ENCODE measurements at places on chromosomes 7 and 10.

DNA sequence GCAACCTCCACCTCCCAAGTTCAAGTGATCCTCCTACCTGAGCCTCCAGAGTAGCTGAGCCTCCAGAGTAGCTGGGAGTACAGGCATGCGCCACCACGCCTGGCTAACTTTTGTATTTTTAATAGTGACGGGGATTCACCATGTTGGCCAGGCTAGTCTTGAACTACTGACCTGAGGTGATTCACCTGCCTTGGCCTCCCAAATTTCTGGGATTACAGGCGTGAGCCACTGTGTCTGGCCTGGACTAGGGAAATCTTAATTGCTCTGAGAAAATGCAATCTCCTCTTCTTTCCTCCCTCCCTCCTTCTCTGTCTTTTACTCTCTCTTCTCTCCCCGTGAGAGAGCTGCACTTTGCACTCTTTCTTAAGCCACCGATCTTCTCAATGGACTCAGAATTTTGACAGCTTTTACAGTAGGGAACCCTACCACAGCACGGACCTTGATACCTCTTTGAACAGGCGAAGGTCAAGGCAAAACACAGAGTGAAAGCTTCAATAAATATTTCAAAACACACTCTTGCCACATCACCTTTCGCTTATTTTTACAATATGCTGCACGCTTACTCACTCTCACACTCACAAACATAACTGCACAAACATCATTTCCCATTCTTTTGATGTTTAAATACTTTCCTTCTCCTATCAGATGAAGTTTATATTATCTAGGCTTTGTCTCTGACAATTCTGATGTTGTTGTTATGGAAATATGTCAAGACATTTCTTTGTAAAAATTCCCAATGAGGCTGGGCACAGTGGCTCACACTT lies 173.4 kb upstream of the NRP1 start:
- DNase-seq, result no peak

GRCh38 chr10:82394987-82395386 lies 520.0 kb downstream of the NRG3 start:
- no peak for DNase-seq

GRCh38 chr7:48035967-48036478 lies 680 bp downstream of the C7orf57 start:
- DNase-seq, result no peak

DNA sequence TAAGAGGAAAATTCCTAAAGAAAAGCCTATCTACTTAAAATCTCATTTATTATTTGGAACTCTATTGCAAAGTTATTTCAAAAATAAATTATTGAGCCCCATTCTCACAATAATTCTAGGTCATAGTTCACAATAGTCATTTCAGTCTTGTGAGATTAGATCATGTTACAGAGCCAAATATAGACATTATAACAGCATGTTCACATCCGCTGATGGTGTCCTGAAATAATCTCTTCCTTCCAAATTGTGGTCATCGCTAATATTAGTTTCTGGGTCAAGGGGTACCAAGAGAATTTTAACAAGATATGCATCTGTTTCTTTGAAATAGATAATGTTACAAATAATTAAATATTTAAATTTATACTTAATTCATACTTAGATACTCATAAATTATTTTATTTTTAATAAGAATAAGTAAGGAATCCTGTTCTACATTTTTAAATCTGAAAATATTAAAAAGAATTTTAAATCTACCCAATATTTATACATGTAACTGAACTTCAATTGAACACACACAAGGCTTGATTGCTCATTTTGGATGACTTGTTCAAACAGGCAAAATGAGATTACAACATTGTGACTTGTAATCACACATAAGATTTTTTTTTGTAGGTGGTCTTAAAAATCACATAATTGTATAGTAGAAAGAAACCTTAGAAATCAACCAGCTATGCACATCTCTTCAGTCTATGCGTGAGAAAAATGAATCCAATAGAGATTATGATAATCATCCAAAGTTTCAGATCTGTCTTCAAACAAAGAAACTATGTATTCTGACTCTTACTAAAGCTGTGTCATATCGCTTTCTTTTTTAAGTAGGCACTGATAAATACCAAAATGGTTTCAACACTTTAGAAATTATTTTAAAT lies 13.1 kb downstream of the GNAT3 start:
- no peak for DNase-seq

DNA sequence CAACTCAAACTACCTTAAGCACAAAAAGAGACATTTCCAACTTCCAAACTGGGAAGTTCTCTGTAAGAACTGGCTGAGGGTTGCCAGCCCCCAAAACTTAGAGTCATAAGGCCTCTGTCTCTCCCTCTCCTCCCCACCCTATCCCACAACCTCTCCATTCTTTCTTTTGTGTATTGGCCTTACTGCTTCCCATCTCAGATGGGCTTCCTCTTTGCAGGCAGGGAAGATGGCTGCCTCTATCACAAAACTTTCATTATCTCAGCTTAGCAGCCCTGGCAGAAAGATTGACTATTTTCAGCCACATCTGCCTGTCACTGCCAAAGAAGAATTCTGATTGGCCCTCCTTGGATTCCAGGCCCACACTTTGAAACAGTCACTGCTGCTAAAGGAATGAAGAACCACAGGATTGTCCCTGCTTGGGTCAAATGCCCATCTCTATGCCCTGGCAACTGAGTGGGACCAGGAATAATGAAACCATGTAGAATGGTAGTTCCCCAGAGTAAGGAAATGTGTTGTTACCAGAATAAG lies 58.0 kb upstream of the PRKAR2B start:
- no peak for DNase-seq

GRCh38 chr7:454356-455109 lies 65.1 kb downstream of the PDGFA start:
- DNase-seq, result no peak

- no peak for DNase-seq
Measured at GRCh38 chr10:4125776-4126175, 340.8 kb upstream of the KLF6 start.

DNA sequence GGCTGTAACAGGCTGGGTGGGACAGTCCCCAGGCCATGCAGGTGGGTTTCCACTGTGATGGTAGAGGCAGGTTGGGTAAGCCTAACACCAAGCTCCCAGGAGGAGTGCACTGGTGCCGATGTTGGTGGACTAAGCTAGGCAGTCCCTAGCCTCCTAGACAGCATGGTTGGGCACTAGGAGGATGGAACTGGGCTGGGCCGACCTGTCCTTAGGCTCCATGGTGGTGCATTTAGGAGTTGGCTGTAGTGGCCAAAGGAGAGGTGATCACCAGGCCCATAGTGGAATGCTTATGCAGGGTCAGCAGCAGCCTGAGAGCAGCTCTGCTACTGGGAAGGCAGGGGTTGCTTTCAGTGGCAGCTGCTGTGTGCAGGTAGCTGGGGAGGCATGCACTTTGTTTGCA lies 247.7 kb upstream of the CNTNAP2 start:
- no peak for DNase-seq

DNA sequence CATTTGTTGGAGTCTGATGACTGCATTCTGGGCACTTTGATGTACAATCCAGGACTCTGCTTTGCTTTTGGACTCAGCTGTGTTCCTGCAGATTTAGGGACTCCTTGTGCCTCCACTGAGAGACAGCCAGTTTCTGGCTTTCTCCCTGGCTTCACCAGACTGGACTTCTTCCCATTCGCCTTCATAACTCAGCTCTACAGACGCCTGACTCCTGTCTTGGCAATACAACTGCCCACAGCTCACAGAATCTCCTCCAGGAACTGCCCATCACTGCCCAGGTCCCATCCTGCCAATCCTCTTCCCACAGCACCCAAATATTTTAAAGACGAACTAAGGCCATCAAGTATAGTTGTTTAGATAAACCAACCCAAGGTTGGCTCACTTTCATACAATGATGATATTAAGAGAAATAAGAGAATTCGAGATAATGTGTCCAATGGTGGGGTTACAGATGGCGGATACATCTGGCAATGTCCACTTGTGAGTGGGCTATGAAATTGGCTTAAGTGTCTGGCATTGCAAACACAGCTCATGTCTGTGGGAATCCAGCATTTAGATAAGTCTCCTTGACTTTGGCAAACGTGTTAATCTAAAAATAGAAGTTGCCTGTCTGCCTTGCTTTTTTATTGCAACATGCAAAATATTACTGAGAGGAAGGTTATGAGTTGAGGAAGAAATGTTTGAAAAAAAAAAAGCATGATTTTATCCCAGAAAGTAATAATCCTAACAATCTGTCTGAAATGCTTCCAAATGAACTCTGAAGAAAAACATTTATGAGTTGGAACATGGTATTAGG lies 95.1 kb downstream of the ITGA8 start:
- no peak for DNase-seq

- DNase-seq, result no peak
Measured at GRCh38 chr10:47025253-47025539, 114.0 kb downstream of the PTPN20 start.

GRCh38 chr10:43202657-43203447 lies 64.0 kb downstream of the RASGEF1A start:
- DNase-seq, result peak; percentile 13

DNA sequence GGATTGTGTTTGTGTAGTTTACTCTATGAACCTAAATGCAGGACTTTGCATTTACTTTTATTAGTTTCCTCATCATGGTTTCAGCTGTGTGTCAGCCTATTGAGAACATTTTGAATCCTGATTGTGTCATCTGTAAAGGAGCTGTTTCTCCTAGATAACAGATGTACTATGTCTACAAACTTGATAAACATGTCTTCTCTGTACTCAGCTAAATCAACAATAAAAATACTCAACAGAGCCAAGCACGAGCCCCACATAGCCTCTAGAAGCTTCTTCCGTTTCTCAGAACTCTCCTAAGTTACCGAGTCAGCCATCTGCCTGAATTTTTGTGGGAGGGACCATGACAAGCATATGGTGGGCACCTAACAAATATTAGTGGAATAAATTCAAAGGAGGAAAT lies 234.7 kb downstream of the SKAP2 start:
- no peak for DNase-seq

- DNase-seq, result no peak
Measured at GRCh38 chr7:146345251-146345650, 228.7 kb downstream of the CNTNAP2 start.

GRCh38 chr10:11742009-11742778 lies at the start of gene ECHDC3:
Gene ECHDC3 (plus strand): TSS chr10:11742382. CDS start chr10:11742577, 195 bp downstream.
- DNase-seq, result peak; percentile 27

DNA sequence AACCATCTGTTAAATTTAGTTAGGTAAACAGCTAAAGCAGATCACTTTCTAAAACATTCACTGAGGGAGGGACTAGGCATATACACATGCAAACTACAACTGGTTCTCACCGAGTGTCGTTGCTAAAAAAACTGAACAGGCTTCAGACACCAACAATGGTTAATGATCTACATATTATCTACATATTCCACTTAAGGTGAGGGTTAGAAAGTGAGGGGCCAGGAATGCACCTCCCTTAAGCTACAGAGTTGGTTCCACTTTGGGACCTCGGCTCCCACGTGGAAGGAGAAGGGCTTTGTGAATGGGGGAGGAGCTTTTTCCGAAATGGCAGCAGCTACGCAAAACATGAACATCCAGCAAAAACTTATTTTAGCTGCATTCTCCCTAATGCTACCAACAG lies 5.8 kb downstream of the CTBP2 start:
- no peak for DNase-seq

Data from stimulated activated CD8-positive, alpha-beta memory T cell treated with anti-CD3 and anti-CD28 coated beads, Interleukin-15, amount 100 ng/mL, for 4 hours (primary cell).